ENCODE measurements at places on chromosomes 12 and 14.

- no peak for DNase-seq
Observed at GRCh38 chr14:57068511-57068910, 200.2 kb downstream of the EXOC5 start.

GRCh38 chr12:104288635-104289274 lies 14.8 kb upstream of the EID3 start:
- DNase-seq, result peak; percentile 70

DNA sequence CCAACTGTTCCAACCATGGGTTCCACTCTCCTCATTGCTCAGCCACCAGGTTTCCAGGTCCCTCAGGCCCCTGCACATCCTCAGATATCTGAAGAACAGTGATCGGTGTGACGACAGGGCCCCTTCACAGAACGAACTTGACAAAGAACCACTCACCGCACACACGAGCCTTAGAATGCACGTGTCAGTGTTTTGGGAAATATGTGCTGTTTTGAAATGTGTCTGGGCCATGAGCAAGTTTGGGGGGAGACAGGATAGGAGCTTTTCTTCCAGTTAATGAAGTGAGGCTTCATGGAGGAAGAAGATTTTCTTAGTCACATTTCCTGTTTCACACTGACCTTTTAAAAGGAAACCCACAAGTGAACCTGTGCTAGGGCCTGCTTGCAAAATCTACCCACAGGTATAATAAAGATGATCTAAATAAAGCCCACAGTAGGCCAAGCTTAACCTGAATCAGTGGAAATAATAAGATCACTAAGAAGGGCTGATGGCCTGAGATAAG lies 58.6 kb downstream of the ZFP36L1 start:
- no peak for DNase-seq

- no peak for DNase-seq
Observed at GRCh38 chr12:27542628-27543027, 18.6 kb downstream of the PPFIBP1 start.

DNA sequence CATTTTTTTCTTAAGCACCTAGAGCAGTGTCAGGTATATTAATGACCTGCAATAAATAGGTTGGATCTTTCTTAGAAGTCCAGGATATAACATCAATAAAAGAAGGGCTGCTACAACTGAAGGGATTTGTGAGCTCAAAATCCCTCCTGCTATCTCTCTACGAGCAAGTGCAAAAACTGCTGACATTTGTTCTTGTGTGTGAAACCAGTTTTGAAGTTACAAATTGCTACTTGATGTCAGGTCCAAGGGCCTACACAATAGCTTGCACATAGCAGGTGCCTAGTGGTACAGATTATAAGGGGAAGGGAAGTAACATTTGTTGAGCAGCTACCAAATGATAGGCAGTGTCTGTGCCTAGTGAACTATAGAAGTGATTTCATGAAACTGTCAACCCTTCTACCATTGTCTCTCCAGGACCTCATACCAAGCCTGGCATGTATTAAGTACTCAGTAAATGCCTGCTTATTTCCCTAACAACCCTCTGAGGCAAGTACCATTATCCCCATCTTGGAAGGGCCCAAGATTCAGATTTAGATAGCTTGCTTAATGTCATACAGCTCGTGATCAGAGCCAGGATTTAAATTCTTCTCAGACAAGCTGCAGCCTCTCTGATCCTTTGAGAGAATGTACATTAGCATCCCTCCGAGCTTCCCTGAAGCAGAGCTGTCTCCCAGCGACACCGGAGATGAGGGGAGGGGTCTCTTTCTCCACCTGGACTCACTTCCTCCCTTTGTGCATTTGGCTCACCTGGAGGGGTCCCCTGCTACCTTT lies 300.3 kb downstream of the ZFP36L1 start:
- DNase-seq, result no peak

- DNase-seq, result no peak
Observed at GRCh38 chr12:780750-781379, 28.5 kb downstream of the WNK1 start.

Data from anterior cingulate cortex (tissue), 58 donors.